Stimulated activated CD8-positive, alpha-beta memory T cell treated with anti-CD3 and anti-CD28 coated beads, Interleukin-15, amount 100 ng/mL, for 4 hours (primary cell): ENCODE measurements at places on chromosomes 7 and 10.

DNA sequence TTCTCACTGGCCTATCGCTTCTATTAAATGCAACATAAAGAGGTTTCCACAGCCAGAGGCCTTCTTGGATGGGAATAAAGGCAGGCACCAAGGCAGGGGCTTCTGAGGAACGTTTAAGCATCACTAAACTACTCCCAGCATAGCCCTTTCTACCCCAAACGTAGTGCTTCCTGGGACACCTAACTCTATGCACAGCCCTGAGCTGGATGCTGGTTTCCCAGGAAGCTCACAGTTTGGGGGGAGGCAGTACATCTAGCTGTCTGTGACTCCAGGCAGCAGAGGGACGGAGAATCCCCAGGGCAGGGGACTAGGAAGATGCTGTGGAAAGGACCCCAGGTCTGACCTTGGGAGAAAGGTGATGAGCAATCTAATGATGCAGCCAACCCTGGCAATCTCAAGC, 192.8 kb upstream of the ZMIZ1 start:
- DNase-seq = no peak

GRCh38 chr10:97012470-97012869, 173.3 kb downstream of the SLIT1 start:
- no peak for DNase-seq

- DNase-seq = no peak
Measured at GRCh38 chr7:136030867-136031318, 53.7 kb upstream of the MTPN start.

GRCh38 chr10:70652761-70653657, 19.3 kb upstream of the ADAMTS14 start:
- DNase-seq = no peak

DNA sequence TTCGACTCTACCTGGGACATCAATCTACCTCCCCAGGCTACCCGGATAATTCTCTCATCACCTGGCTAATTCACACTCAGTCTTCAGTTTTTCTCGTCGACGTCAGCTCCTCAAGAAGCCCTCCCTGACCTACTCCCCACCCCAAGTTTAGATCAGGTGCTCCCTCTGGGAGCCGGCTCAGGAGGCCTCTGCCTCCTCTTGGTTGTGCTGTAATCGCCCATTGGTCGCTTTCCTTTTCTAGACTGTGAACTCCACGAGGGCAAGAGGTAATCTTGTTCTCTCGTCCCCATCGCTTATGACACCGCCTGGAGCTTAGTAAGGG, 461 bp upstream of the WIPF3 start:
- DNase-seq = no peak

GRCh38 chr10:89171996-89172395, 35.1 kb downstream of the CH25H start:
- no peak for DNase-seq

GRCh38 chr10:74276416-74276815, 125.4 kb downstream of the ADK start:
- DNase-seq = no peak

DNA sequence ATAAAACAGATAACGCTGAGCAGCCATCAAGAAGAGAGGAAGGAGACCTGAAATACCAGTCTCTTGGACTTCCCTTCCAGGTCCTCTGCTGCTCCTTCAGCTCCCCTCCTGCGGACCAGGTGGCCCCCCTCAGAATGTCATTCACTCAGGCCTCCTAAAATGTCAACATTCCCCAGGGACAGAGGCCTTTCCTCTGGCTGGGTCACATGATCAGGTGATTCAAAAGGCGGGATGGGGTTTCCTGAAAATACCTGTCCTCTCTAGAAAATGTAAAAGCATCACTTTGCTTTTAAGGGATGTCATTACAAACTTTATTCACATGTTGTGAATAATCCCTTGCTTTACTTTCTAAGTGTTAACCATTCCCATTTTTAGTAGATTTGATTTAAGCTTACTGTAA, 311.1 kb downstream of the INHBA start:
- no peak for DNase-seq

GRCh38 chr10:23096802-23097549, 1.6 kb downstream of the MSRB2 start:
- no peak for DNase-seq

GRCh38 chr10:23035569-23035968, 59.8 kb upstream of the MSRB2 start:
- DNase-seq = no peak

DNA sequence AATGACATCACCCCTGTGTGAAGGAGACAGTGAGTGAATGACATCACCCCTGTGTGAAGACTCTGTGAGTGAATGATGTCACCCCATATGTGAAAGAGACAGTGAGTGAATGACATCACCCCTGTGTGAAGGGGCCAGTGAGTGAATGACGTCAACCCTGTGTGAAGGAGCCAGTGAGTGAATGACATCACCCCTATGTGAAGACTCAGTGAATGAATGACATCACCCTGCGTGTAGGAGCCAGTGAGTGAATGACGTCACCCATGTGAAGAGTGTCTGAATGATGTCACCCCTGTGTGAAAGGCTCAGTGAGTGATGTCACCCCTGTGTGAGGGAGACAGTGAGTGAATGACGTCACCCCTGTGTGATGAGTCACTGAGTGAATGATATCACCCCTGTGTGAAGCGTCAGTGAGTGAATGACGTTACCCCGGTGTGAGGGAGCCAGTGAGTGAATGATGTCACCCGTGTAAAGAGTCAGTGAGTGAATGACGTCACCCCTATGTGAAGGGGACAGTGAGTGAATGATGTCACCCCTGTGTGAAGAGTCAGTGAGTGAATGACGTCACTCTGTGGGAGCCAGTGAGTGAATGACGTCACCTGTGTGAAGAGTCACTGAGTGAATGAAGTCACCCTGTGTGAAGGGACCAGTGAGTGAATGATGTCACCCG, 478.1 kb downstream of the PTPRN2 start:
- no peak for DNase-seq

GRCh38 chr10:60649485-60650377, 128.5 kb upstream of the CDK1 start:
- no peak for DNase-seq

DNA sequence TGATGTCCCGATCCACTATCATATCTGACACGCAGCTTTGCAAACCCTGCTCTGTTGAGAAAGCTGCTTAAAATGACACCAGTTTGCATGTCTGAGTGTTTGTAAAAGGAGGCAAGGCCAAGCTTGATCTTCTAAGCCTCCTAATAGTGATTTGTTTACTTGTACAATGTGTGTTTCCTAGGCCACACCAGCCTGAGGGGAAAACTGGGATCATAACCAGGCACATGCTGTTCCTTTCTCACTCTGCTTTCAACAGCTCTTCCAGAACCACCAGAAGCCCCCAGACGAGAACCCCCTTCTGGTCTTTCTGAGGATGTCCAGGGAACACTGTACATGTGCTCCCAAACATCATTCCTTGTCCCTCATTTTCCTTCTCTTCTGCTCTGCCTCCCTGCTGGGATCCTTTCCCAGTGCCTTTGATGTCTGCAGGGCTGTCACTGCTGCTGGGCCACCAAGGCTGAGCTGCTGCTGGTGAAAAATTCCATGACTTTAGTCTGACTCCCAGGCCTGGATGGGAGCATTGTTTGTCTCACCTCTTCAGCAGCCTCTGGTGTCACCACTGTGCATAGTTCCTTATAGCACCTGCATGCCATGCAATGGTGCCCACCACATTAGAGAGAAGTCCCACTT, 4.0 kb upstream of the LGI1 start:
- no peak for DNase-seq

DNA sequence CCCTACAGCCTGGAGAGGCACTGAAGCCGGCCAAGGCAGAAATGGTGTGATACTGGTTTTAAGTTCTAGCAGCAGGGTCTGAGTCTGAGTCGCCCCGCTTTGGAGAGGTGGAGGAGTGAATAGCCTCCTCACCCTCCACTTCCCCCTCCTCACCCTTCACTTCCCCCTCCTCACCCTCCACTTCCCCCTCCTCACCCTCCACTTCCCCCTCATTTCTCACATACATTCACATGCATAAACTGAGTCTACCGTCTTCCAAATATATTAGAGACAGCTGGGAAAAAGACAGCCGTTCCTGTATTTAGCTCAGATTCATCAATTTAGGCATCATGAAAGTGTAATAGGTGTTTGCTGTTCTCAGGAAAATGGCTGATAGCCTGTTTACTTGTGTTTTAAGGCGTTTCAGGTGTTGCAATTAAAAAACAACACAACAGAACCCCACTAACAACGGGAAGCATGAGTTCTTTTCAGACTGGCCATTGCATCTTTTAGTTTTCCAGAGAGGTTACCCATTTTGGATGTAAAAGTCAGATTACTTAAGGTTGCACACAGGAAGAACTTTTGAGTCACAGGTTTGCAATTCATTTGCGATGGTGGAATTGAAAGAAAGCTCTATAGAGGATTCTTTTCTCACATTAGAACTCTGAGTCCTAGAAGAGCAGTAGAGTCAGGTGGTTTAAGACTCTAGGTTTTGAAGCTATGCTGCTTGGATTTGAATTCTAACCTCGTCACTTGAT, 861 bp downstream of the NRBF2 start:
- DNase-seq = no peak

DNA sequence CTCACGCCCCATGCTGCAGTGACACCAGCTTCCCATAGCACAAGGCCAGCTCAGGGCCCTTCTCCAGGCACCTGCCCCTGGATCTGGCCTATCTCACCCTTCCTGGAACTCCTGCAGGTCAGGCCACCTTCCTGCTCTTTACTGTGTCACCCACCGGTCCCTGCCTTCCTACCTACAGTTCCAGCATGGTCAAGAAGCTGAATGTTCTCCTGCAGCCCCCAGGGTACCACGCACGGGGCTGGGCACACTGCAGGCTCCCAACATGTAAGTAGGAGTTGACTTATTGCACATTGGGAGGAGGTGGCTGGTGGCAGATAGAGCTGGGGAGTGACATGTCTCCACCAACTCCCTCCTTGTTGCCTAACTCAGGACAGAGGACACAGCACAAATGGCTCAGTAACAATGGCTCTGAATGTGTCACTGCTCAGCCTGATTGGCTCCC, 14.5 kb downstream of the ITPRIP start:
- no peak for DNase-seq

GRCh38 chr10:95864906-95865813, 42.6 kb upstream of the CC2D2B start:
- no peak for DNase-seq

DNA sequence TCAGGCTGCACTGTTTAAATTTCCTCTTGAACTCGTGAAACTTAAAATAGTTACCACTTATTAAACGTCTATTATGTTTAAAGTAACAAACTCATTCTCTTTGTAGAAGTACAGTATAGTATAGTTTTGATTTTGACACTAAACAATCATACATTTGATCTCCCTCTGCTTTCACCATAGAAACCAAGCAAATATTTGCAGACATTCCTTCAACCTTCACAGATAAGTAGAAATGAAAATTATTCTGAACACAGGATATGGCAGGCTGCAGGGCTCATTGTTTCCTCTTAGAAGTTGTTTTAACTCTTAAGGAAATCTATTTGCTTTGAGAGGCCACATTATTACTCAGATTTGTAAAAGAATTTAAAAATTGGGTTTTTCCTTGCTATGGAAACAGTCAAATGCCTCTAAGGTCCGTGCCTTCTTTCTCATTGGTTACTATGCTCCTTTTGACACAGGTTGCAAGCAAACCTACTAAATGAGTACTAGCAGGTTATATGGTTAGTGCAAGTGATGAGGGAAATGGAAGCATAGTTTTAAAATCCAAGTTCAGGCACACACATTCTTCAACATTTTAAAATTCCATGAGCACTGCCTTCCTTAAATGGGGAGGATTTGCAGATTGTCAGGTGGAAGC, 92.8 kb upstream of the FAM133B start:
- DNase-seq = no peak

GRCh38 chr7:50826371-50827172, 43.9 kb upstream of the GRB10 start:
- no peak for DNase-seq

- DNase-seq = no peak
Measured at GRCh38 chr10:69123306-69123746, 652 bp upstream of the VPS26A start.

DNA sequence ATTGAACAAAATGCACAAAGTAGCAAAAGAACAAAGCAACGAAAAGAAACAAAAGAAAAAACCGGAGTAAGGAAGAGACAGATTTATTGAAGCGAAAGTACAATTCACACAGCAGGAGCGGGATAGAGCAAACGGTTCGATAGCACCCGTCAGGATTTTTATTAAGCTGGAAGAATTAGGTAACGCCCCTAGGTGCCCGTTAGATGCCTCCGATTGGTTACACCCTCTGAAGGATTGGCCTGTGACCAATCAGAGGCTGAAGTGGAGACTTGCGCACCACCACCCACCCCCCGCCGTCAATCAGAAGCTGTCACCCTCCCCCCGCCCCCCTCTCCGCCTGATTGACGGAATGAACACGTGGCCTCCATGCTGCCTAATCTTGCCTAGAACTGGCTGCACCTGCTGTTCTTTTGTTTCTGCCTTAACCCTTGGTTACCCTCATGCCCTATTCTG, 16.8 kb downstream of the OCM2 start:
- DNase-seq = no peak

DNA sequence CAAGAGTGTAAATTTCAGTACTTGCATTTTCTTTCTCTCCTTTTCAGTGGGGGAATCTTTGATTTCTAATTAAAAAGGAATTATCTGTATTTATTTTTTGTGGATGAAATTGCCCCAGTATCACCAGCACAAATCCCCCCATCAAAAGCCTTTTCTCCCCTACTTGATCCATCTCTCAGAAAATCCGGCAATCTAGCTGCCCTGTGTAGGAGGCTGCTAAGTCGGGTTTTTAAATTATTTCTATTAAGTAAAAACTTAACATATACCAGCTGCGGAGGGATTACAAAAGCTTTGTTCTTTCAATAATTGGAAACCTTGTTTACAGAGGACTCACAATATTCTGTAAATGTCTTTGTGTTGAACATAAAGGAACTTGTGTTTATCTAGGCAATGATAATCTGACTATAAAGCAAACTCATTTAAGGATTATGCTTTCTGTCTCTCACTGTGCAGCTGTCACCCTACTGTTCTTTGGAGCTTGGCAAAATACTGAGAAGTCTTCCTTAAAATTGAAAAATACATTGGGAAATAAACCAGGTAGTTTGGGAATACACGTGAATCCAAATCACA, 177.4 kb upstream of the PRR15 start:
- no peak for DNase-seq

GRCh38 chr7:8818406-8818805, 385.0 kb downstream of the NXPH1 start:
- no peak for DNase-seq
